ENCODE measurements at places on chromosomes 5 and 9.

DNA sequence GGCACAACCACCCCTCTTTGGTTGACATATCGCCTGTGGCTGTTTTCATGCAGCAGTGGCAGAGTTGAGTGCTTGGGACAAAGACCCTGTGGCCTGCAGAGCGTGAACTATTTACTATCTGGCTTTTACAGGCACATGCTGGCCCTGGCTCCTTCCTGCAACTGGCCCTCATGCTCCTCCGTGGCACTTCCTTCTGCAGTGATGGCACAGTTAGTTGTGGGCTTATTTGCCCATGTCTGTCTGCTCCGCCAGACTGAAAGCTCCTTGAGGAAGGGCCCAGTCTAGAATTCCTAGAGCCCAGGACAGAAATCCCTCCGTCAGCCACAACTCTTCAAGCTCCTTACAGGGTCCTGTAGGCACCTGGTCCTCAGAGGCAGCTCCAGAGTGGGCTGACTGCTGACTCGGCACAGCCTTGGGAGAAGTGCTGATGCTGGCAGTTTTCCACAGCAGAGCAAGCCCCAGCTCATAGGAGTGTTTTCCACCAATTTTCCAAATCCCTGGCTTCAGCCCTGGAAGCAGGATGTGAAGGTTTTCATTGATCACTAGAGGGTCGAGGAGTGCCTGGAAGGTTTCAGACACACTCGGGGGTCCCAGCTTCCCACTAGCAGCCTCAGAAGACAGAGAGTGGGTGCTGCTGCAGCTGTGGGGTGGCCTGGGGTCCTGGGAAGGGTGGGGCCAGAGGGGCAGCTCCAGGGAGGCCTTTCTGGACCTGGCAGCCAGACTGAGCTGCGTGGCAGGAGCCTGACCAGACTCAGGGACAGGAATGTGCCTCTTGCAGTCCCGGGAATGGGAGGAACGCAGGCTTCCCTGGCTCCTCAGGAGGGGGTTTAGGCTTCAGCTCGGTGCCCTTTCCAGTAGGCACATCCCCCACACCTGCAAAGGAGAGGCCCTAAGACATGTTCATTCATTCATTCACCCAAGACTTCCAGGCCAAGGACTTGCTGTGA, 56.5 kb upstream of the ANGPTL2 start:
- no peak for DNase-seq

GRCh38 chr9:115035841-115036612, 81.9 kb downstream of the TNC start:
- peak; percentile 41 for DNase-seq

- no peak for DNase-seq
Observed at GRCh38 chr5:112372543-112372942, 46.5 kb downstream of the EPB41L4A start.

DNA sequence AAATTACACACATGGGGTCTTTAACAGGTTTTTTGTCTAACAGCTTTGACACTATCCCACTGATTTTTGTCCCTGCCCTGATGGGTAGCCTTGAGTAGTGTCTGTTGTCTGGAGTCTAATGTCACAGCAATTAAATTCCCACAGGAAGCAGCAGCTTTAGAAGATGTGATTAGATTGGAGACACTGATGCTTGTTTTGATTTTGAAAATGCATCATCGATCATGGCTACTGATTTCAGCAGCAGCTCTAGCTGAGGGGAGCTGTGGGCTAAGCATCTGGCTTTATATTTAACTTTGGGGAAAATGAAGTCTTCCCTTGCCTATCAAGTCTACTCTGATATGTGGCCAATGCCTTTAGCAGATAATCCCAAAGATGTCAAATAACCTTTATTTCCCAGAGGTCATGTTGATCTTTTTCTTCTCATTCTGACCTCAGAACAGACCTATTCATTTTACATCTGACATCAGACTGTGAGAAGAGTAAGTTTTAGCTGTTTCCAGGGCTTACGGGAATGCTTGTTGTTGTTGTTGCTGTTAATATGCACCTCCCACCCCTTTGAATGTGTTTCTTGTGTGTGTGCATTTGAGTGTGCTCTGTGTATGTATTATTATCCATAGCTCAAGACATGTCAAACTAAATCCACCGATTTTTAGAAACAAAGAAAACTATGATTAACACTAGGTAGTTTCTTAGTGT, 704.9 kb upstream of the NUDT12 start:
- DNase-seq: no peak

DNA sequence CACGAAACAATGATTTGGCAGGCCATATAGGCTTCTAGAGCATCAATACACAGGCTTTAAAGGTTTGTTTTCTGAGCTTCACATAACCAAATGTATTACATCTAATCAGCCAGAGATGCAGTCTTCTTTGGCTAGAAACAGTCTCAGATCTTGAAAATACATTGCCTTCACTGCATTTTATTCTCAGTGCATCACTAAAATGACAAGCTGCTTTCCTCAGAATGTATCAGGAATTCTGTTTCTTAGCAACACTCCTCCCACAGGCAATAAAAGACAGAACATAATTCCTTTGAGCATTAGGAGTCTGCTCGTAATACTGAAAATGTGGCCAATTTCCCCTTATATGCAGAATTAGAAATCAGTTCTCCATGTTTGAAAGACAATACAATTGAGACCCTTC, 36.9 kb downstream of the FEM1C start:
- peak; percentile 50 for DNase-seq

DNA sequence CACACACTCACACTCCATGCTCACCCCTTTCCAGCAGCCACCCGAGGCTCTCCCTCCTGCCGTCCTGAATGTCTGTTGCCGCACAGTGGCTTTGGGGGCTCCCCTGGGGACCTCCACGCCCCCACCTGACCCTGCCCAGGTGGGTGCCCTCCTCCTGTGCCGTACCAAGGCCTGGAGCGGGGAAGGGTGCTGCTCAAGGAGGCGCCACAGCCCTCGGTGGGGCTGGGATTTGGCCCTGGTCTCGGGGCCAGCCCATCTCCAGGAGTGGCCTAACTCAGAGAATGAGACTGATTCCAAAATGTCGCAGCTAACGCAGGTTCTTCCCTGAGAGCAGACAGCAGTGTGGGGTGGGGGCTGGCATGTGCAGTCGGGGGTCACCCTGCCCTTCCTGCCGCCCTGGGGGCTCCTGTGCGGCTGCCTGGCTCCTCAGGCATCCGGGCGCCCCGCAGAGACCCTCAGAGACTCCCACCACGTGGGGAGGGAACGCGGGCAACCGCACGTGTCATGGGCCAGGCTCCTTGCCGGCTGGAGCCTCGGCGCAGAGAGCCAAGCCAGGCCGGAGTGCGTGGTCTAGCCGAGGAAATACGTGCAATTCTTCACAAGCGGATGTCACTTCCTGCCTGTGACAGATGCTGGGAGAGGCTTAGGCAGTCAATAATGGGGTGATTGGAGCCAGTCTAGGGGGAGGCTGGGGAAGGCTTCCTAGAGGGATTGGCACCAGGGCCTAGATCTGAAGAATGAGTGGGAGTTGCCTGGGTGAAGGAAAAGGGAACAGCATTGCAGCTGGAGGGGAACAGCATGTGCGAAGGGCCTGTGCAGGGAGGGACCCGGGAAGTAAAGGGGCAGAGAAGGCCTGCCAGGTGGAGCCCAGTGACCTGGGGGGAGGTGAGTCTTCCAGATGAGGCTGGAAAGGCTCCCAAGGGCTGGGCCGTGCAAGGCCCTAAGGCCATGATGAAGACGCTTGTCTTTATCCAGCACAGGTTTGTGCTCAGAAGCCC, 44.1 kb downstream of the C9orf50 start:
- DNase-seq: no peak

DNA sequence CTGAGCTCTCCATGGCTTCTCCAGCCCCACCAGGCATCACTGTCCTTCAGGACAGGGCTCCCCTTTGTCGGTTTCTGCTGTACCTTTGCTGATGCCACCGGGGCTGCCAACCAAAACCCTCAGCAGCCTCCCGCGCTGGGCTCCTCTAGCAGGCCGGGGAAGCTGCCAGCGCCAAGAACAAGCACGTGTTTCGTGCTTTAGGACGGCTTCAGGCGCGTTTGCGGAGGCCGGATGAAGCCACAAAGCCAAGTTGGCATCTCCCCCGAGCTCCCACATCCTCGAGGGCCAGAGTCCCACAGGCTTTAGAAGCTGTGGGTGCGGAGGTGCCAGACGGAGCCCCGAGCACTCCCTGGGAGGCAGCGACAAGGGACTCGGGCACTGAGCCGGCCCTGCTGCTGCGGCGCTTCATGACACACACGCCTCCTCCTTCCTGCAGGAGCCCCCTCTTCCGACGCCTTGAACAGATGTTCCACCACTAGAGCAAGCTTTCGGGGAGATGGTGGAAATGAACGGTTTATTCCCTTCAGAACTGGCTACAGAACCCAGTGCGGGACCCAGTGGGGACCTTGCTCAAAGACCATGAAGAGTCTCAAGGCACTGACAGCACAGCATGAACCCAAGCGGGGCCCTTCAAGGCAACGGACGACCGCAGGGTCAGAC, 36.7 kb downstream of the SARDH start:
- peak; percentile 50 for DNase-seq

DNA sequence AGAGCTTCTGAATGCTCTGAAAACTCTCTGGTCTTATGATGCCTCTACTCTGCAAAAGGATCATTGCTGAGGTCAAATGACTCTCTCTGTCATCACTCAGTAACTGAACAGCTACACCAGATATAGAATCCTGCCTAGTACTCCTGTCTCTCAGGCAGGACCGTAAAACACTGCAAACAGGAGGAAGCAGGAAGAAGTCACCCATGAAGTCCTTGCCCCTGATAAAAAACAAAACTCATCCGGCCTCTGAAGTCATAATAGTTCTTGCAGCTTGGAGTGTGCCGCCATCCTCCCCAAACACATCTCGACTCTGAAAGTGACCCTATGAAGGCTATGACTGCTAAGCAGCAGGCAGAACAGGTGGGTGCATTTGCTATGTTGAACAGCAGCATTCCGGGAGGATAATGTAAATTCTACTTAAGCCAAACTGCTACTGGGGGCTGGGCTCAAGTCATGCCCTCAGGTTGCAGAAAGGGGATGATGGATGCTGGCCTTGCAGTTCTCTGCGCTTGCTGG, 81.9 kb upstream of the FAM169A start:
- DNase-seq: no peak

GRCh38 chr5:121698690-121699089, 153.0 kb upstream of the FTMT start:
- no peak for DNase-seq

DNA sequence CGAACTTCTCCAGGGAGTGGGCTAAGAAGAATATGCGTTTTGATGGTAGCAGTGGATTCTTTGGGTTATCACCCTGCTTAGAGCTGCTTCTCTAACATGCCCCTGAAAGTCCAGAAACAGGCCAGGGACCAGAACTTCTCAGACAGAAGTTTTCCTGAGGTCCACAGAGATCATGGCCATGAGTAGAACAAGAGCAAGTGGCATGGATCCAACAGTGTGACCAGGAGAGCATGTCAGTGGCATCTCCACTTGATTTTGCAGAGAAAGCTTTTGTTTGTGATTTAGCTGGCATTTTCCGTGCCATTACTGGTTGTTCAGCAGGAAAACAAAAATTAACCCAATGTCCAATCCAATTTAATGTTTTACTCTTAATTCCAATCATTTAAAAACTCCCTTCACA, 298.5 kb upstream of the CD180 start:
- DNase-seq: no peak

DNA sequence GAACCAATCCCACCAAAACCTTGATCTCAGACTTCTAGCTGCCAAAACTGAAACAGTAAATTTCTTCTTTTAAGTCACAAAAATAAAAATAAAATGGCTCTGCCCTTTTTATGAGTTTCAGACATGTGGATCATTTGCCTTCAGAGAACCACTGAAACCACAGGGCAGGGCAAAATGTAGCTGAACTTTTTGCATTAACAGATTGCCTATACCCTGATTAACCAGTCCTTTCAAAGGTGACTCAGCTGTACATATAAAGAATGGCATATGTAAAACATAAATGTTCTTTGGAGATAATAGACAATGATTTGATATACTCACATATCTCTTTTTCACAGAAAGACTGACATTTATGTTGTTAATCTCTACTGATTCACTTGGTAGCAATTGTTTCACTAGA, 187.1 kb upstream of the GRIN3A start:
- DNase-seq: no peak

DNA sequence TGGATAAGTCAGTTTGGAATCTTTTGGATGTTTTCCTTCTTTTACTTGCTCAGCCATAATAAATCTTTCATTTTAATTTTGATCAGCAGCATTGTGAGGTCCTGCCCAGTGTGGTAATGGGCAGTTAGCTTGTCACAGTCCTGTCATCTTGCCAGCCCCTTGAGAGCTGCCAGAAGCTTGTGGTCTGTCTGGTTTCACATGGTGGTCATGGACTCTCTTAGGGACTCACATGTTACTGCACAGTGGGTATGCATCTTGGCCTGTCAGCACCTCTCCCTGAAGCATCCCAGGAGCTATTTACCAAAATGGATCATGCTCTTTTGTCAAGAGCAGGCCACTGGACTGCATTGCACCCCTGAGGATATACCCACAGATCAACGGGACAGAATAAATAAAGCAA, 60.3 kb downstream of the DAPK1 start:
- no peak for DNase-seq

GRCh38 chr5:131229623-131230022, 34.2 kb upstream of the CDC42SE2 start:
- DNase-seq: no peak

- DNase-seq: peak; percentile 42
Observed at GRCh38 chr9:136996361-136997292, at the start of gene CLIC3. Gene CLIC3 (minus strand): TSS chr9:136996568. CDS start chr9:136996543, 25 bp downstream.

- DNase-seq: peak; percentile 5
Observed at GRCh38 chr5:169716287-169716686, 79.2 kb downstream of the DOCK2 start.

GRCh38 chr9:121557581-121558447, 58.2 kb upstream of the GGTA1 start:
- DNase-seq: peak; percentile 91

GRCh38 chr9:1025131-1025530, 25.0 kb upstream of the DMRT2 start:
- DNase-seq: no peak

DNA sequence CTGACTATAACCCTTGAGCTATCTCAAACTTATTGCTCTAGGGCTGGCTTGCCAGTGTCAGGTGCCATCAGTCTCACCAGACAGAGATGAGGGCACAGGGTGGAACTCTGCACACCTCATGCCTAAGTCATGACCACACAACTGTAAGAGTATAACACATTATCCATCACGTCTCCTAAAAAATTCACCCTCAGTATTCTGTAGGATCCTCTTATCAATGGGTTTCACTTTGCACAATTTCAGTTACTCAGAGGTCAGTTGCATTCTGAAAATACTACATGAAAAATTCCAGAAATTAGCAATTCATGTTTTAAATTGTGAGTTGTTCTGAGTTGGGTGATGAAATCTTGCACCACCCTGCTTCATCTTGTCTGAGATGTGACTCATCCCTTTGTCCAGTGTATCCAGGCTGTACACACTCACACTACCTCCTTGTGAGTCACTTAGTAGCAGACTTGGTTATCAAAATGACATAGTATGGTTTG, 690.9 kb upstream of the CDH18 start:
- no peak for DNase-seq

DNA sequence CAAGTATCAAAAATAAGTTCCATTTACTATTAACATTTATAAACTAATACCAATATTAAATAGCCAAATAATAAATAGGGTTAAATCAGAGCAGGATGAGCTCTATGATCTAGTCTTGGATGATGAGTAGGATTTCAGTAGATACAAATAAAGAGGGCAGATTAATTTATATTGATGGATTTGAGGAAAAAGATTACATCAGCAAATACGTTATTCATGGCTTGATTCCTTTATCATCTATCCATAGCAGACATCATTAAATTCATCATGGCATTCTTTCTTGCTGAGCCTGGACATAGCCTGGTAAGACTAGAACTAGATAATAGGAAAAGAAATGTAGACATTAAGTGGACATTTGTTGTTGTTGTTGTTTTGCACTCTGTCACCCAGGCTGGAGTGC, 13.4 kb upstream of the MSMP start:
- no peak for DNase-seq

- no peak for DNase-seq
Observed at GRCh38 chr5:125510651-125511050, 764.2 kb upstream of the ZNF608 start.
